T follicular helper cell (primary cell): ENCODE measurements at places on chromosomes 3 and 15.

GRCh38 chr3:189863031-189863430 is 231.8 kb downstream of the TP63 start:
- DNase-seq: no peak

DNA sequence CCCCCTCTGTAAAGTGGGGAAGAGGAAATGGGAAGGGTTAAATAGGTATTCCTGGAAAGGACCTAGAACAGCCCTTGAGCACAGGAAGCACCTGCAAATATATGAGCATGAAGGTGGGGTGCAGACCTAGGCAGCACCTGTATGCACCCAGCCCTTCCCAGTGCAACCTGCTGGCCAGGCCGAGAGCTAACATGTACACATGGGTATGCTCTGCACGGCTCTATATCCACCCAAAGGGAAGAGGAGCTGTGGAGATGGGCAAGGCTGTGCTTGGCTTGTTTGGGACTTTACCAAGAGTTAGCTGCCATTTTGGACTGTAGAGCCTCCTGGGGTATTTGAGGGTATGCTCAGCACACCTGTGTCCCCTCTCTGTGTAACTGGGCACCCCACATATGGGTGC is 171.2 kb downstream of the KLF13 start:
- no peak for DNase-seq

GRCh38 chr3:144128108-144128892 is 156.7 kb downstream of the DIPK2A start:
- no peak for DNase-seq

- DNase-seq: no peak
These were observed 60.2 kb downstream of the ABTB1 start for GRCh38 chr3:127732879-127733350.

GRCh38 chr3:71585131-71585530 is 1.6 kb upstream of the FOXP1 start:
- DNase-seq: no peak

GRCh38 chr15:45586125-45586524 is 1.1 kb upstream of the BLOC1S6 start:
- no peak for DNase-seq

- DNase-seq: no peak
These were observed 1.4 kb downstream of the ST6GAL1 start for GRCh38 chr3:186931532-186932280.
